ENCODE measurements at places on chromosomes 3 and 15. TPM values are rescaled to one million over a fixed set of nuclear protein-coding genes. Genes with fewer than 3 reads are reported as not detected.

- H3K27me3 ChIP-seq = no peaks in the 10 kb centered on the region
- no peak overlapping the region for H3K27ac ChIP-seq
- peak; percentile 74 for DNase-seq
These were observed 84.1 kb downstream of the LRIG1 start for GRCh38 chr3:66416556-66417304.

GRCh38 chr3:1190569-1190968 is 97.7 kb downstream of the CNTN6 start:
- peak overlapping the region; percentile 12 for H3K27ac ChIP-seq
- H3K4me1 ChIP-seq = peaks cover 6% of the 10 kb centered on the region
- DNase-seq = peak; percentile 82
- H3K27me3 ChIP-seq = no peaks in the 10 kb centered on the region
- no peaks in the 10 kb centered on the region for H3K36me3 ChIP-seq

- no peaks in the 10 kb centered on the region for H3K36me3 ChIP-seq
- no peak overlapping the region for H3K4me3 ChIP-seq
- peaks cover 36% of the 10 kb centered on the region for H3K27me3 ChIP-seq
- DNase-seq = no peak
- no peak overlapping the region for H3K27ac ChIP-seq
- no peaks in the 10 kb centered on the region for H3K4me1 ChIP-seq
These were observed 47.3 kb downstream of the CRABP1 start for GRCh38 chr15:78387246-78388037.

DNA sequence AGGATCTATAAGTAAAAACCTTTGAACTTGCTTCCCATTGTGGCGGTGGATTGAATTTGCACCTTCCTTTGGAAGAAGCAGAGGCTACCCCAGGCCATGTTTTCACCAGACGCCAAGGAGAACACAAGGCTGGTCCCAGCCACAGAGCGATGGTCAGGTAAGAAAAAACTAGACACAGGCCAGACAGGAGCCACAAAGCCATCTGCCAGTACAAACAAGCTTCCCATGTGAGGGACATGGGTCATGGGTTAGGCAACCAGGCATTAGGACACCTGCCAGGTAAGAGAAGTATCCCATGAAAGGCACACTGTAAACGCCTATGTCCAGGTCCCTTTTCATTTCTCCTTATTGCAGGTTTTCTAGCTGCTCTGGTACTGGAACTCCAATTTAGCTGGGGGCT is 190.2 kb downstream of the KLF13 start:
- H3K4me3 ChIP-seq = no peak overlapping the region
- no peaks in the 10 kb centered on the region for H3K4me1 ChIP-seq
- H3K36me3 ChIP-seq = no peaks in the 10 kb centered on the region
- H3K27me3 ChIP-seq = no peaks in the 10 kb centered on the region
- H3K27ac ChIP-seq = no peak overlapping the region
- no peak for DNase-seq

DNA sequence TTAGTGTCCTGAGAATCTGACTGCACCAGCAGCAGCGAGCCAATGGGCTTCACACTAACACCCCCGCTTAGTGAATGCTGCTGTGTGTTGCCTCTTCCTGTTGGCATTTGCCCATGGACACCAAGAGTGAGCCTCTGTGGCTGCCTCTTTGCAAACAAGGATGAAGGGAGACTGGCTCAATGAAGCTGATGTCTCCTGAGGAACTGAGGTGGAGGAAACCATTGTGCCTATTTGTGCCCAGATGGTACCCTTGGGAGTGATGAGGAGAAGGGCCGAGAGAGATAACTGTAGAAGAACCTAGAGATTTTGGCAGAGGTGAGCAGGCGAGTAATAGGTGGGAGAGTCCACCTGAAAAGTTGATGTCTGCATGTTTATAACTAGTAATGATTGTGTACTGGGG is 51.2 kb downstream of the IL20RB start:
- no peak overlapping the region for H3K27ac ChIP-seq
- peaks cover 11% of the 10 kb centered on the region for H3K4me1 ChIP-seq
- no peaks in the 10 kb centered on the region for H3K36me3 ChIP-seq
- H3K27me3 ChIP-seq = no peaks in the 10 kb centered on the region

GRCh38 chr3:189720736-189721417 is 89.7 kb downstream of the TP63 start:
- H3K4me3 ChIP-seq = no peak overlapping the region
- no peak overlapping the region for H3K27ac ChIP-seq
- H3K4me1 ChIP-seq = no peaks in the 10 kb centered on the region

GRCh38 chr3:159186581-159186980 is 384.7 kb downstream of the MFSD1 start:
- no peak for DNase-seq
- peaks cover 22% of the 10 kb centered on the region for H3K4me1 ChIP-seq
- H3K27me3 ChIP-seq = no peaks in the 10 kb centered on the region
- no peak overlapping the region for H3K4me3 ChIP-seq
- H3K36me3 ChIP-seq = no peaks in the 10 kb centered on the region

DNA sequence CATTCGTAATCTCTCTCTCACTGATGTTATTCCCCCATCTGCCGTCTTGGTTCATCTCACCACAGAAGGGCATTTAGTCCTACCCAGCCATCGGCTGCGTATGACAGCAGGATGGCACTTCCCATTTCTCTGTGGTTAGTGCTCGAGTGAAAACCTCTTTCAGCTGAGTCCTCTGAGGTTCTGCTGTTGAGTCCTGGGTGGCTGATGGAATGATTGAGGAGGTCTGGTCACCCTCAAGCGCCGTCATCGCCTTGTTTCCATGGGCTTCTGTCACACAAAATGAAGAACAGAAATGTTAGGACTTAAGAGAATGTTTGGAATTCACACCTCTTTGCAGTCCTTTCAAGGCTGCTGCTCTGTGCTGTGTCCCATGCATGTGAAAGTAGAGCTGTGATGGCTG is 9.4 kb upstream of the SACM1L start:
- no peak overlapping the region for H3K4me3 ChIP-seq
- no peaks in the 10 kb centered on the region for H3K4me1 ChIP-seq
- H3K36me3 ChIP-seq = peaks cover 2% of the 10 kb centered on the region
- no peak overlapping the region for H3K27ac ChIP-seq

GRCh38 chr3:22685597-22685996 is 517.5 kb upstream of the UBE2E2 start:
- H3K27me3 ChIP-seq = peaks cover 2% of the 10 kb centered on the region
- DNase-seq = no peak
- no peak overlapping the region for H3K27ac ChIP-seq
- no peaks in the 10 kb centered on the region for H3K36me3 ChIP-seq

DNA sequence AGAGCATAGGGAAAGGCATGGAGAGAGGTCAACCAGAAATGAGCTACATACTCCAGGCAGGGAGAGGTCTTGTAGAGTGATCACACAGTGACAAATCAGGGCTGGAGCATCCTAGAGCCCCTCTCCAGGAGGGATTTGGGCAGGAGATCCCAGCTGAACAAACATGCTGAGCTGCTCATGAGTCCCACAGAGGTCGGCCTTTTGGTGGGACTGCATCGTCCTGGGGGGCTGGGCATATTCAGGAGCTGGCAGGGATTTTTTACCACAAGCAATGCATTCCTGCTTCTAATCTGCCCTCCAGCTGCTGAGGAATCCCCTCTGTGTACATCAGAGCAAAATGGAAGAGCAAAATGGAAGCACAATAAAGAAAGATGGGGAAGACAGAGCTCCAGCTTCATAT is 94.9 kb downstream of the NTRK3 start:
- H3K27me3 ChIP-seq = no peaks in the 10 kb centered on the region
- H3K36me3 ChIP-seq = no peaks in the 10 kb centered on the region
- no peak overlapping the region for H3K4me3 ChIP-seq
- no peak for DNase-seq

DNA sequence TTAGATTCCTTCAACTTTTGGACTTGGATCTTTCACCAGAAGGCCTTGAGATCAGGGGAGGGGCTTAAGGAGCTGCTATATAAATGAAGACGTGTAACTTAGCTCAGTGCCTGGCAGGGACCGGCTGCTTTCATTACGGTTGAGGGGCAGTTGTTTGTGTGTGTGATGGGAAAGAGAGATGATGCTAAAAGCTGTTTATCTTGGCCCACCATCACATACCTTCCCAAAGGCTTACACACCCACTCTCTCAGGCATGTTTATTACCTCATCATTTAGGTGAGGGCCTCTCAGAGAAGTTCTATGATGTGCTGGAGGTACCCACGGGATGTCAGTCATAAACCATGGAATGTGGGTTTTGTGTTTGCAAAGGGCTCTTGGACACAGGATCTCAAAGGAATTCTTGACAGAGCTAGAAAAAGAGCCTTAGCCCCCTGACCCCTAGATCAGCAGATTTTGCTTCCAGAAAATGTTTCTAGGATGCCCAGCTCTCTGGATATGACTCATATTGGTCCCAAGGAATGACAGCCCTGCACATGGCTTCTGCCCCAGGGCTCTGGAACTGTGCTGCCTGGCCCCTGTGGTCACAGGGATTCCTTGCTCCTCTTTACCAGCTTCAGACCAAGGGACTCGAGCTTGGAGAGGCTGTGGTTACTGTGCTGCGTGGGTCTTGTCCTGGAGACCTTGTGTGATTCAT is 15.9 kb upstream of the SMAD3 start:
- H3K4me1 ChIP-seq = peaks cover 39% of the 10 kb centered on the region
- no peaks in the 10 kb centered on the region for H3K36me3 ChIP-seq
- peak; percentile 96 for DNase-seq
- H3K27me3 ChIP-seq = no peaks in the 10 kb centered on the region
- no peak overlapping the region for H3K4me3 ChIP-seq

- H3K27me3 ChIP-seq = no peaks in the 10 kb centered on the region
- H3K27ac ChIP-seq = no peak overlapping the region
- H3K36me3 ChIP-seq = no peaks in the 10 kb centered on the region
- no peak for DNase-seq
- H3K4me1 ChIP-seq = no peaks in the 10 kb centered on the region
These were observed 332.5 kb upstream of the MANF start for GRCh38 chr3:51052562-51052961.

GRCh38 chr15:66170042-66170441 is 83.5 kb downstream of the MEGF11 start:
- no peak for DNase-seq
- no peaks in the 10 kb centered on the region for H3K36me3 ChIP-seq
- H3K27me3 ChIP-seq = peaks cover 6% of the 10 kb centered on the region
- H3K4me3 ChIP-seq = no peak overlapping the region
- H3K27ac ChIP-seq = no peak overlapping the region
- no peaks in the 10 kb centered on the region for H3K4me1 ChIP-seq

DNA sequence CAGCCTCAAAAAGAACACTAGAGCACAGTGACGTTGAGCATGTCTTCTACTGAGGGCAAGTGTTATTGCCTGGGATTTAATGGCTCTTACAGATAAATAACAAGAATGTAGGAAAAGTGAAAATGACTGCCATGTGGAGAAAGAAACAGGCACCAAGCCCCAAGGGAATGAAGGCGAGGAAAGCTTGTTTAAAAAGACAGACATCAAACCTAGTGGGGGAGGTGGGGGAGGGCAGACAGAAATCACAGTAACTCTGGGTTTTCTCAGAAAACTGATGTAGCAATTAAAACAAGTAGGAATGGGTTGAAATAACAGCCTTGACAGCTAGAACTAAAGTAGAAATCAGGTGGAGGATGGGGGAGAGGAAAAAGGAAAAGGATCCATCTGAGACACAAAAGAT is 18.4 kb upstream of the LYZL4 start:
- no peak overlapping the region for H3K27ac ChIP-seq
- H3K36me3 ChIP-seq = no peaks in the 10 kb centered on the region
- no peaks in the 10 kb centered on the region for H3K4me1 ChIP-seq
- H3K27me3 ChIP-seq = peaks cover 3% of the 10 kb centered on the region
- no peak overlapping the region for H3K4me3 ChIP-seq

DNA sequence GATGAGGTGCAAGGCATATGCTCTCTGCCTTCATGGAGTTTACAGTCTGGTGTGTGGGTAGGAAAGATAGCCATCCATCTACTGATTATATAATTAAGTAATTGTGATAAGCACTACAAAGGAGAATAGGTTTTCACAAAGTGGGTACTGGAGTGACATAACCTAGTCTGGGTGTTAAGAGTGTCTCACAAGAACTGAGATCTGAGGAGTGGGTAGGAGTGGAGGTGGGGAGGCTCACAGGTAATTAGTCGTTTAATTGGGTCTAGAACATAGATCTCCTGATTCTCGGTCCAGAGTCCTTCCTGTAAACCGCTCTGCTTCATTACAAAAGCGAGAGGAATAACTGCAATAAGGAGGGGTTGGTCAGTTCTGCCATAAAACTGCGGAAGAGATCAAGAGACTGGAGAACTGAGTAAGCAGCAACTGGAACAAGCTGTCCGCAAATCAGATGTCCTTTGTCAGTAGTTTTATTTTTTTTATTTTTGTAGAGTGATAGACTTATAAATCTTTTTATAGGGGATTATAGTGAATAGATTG is 2.2 kb downstream of the NEO1 start:
- peaks cover 9% of the 10 kb centered on the region for H3K4me1 ChIP-seq
- no peaks in the 10 kb centered on the region for H3K36me3 ChIP-seq
- H3K4me3 ChIP-seq = no peak overlapping the region
- H3K27ac ChIP-seq = no peak overlapping the region

DNA sequence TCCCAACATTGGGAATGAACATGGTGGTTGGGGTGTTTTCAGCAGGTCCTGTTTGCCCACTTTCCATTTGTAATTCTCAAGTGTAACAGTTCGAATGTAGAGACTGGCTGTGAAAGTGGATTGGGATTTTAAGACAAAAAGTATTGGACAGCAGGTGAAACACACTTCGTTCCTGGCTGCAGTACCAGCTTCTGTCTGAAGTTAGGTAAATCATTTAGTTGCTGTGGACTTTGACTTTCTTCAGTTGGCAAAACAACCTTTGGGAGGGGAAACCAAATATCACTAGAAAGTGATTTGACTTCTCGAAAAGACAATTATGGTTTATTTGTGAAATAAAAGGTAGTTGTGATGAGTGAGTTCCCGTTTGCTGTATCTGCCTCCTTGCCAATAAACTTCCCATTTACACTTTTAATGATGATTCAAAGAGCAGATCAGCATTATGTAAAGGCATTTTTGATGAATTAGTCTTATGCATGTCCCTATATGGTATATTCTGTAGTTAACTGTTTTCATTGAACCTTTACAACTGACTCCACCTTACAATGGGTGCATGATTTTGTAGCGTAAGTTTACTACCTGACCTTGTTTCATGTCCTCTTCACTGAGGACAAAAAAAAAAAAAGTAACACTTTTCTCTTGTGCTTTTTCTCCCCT is 34.0 kb downstream of the FNDC3B start:
- peaks cover 3% of the 10 kb centered on the region for H3K4me1 ChIP-seq
- H3K4me3 ChIP-seq = no peak overlapping the region
- H3K27ac ChIP-seq = no peak overlapping the region
- H3K36me3 ChIP-seq = peaks cover 22% of the 10 kb centered on the region
- H3K27me3 ChIP-seq = no peaks in the 10 kb centered on the region

- no peak overlapping the region for H3K27ac ChIP-seq
- peaks cover 7% of the 10 kb centered on the region for H3K4me1 ChIP-seq
- DNase-seq = no peak
- H3K4me3 ChIP-seq = no peak overlapping the region
These were observed 171.8 kb upstream of the PROK2 start for GRCh38 chr3:71956716-71957115.

- no peak overlapping the region for H3K27ac ChIP-seq
- H3K4me3 ChIP-seq = no peak overlapping the region
- H3K36me3 ChIP-seq = no peaks in the 10 kb centered on the region
- no peaks in the 10 kb centered on the region for H3K27me3 ChIP-seq
- DNase-seq = no peak
These were observed 22.5 kb upstream of the KCNMB2 start for GRCh38 chr3:178513546-178514380.

GRCh38 chr3:55725681-55726500 is 238.8 kb upstream of the WNT5A start:
- H3K36me3 ChIP-seq = no peaks in the 10 kb centered on the region
- no peak for DNase-seq
- no peaks in the 10 kb centered on the region for H3K4me1 ChIP-seq

Gene ARPP21
- total RNA-seq = 0.45 TPM

Gene AGTR1
- total RNA-seq = 0.91 TPM

Gene PYGO1
- 4.6 TPM for total RNA-seq

Gene ZMYND10
- total RNA-seq = 0.39 TPM

Gene ANKRD34C
- total RNA-seq = 0.05 TPM

Gene PARP15
- total RNA-seq = 0.22 TPM

Gene MINAR1
- total RNA-seq = 1.7 TPM

Gene SLC22A14
- total RNA-seq = 0.45 TPM

Gene CACNA1D
- 0.41 TPM for total RNA-seq

Gene KLHL6
- total RNA-seq = 0.11 TPM
